Breast epithelium (tissue), 4 donors: ENCODE measurements at places on chromosomes 1 and 21. TPM values are rescaled to one million over a fixed set of nuclear protein-coding genes. Genes with fewer than 3 reads are reported as not detected.

ADGRL4 gene
- 43.4 TPM for total RNA-seq

C1orf146 gene
- not detected for total RNA-seq

DNA sequence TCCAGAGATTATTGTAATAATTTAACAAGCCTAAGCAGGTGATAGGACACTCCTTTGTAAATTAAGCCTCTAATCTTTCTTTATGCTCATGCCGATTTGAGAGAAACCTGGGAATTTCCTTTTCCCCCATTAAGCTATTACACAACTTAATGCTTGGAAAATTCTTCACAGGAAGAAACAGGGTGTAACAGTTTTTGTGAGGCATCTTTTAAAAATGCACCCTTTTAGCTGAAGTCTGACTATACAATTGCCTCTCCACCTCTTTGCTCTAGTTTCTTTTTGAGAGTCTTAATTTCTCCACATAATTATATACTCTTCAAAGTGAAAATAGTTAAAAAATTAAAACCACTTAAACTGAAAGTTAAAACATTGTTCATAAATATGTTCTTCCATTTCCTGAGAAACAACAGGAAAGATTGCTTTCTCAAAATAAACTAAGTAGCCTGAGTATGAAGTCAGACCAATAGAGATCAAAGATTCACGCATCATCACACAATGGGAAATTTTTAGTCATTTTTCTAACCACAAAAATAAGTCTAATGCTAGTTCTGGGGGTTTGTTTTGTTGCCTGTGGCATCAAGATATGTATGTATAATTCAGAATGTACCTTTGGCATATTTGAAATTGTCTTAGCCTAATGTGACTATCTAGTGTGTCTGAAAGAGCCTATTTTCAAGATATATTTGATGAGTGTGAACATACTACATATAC, 34.7 kb downstream of the LRRC8D start:
- no peaks in the 10 kb centered on the region for H3K36me3 ChIP-seq
- no peak for DNase-seq
- H3K4me3 ChIP-seq: no peak overlapping the region
- H3K27ac ChIP-seq: no peak overlapping the region
- H3K27me3 ChIP-seq: no peaks in the 10 kb centered on the region

GRCh38 chr1:84998642-84999280, 1.8 kb upstream of the MCOLN2 start:
- no peak for DNase-seq
- peaks cover 3% of the 10 kb centered on the region for H3K4me1 ChIP-seq
- peaks cover 13% of the 10 kb centered on the region for H3K27me3 ChIP-seq
- no peak overlapping the region for H3K4me3 ChIP-seq

DNA sequence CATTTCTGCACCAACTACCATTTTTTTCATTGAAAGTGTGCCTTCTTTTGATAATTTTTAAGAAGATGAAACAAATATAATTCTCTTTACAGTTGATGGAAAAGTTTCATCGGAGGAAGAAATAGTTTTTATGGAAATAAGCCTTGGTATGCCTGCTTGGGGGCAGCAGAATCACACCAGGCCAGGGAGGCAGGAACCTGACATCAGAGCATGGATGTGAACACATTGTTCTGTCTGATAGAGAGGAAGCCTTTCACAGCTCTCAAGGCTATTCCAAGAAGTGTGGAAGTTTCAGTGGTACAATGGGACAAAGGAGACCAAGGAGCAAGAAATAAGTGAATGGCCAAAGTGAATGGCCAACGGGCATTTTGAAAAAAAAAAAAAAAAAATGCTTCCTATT, 162.2 kb upstream of the KCNK2 start:
- no peak overlapping the region for H3K27ac ChIP-seq
- H3K4me1 ChIP-seq: no peaks in the 10 kb centered on the region
- DNase-seq: no peak
- H3K36me3 ChIP-seq: no peaks in the 10 kb centered on the region
- no peaks in the 10 kb centered on the region for H3K27me3 ChIP-seq
- no peak overlapping the region for H3K4me3 ChIP-seq
